Hematopoietic multipotent progenitor cell (in vitro differentiated cells): ENCODE measurements at places on chromosomes 1 and 21. TPM values are rescaled to one million over a fixed set of nuclear protein-coding genes. Genes with fewer than 3 reads are reported as not detected.

Gene MMEL1
- 8.1 TPM for total RNA-seq

Gene SLC1A7
- not detected for total RNA-seq

Gene TCHHL1
- total RNA-seq, result not detected

Gene OPRD1
- total RNA-seq, result not detected

Gene AQP10
- 0.54 TPM for total RNA-seq

Gene CAPZB
- 102 TPM for total RNA-seq

Gene OR10Z1
- total RNA-seq, result under 0.01 TPM
